SK-MEL-5 (cell line): ENCODE measurements at places on chromosomes 16 and 17.

- DNase-seq: no peak
These were observed 740 bp upstream of the ATP6V0D1 start for GRCh38 chr16:67481561-67482232.

DNA sequence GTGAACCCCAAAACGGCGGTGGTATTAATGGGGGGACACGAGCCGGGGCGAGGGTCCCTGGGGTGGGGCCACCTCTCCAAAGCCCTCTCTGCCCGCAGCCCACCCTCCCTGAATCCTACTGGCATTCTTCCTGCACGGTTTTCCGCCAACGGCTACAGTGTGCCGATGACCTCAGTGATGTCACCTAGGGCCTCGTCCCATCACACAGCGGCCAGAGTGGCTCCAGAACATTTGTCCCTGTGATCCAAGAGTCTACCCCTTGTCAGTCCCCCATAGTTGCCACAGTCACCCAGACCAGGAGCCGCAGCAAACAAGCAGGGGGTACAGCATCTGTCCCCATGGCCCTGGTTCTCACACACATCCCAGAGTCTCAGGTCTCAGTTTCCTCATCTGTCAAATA lies 13.9 kb downstream of the ZFPM1 start:
- no peak for DNase-seq

DNA sequence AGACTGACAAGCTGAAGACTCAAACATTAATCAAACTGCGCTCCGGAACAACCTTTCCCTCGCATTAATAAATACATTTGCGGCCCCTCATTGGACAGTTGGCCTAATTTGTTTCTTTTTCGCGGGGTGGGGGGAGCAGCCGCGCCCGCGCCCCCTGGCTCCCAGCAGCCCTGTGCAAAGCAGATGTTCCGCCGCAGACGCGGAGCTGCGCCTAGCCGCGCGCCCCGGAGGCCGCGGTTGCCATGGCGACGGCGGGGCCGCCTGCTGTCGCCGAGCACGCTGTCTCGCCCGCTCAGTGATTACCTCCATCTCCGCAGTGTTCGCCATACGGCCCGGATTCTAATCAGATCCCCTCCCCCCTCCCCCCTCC lies 25.5 kb downstream of the COPZ2 start:
- DNase-seq: no peak

DNA sequence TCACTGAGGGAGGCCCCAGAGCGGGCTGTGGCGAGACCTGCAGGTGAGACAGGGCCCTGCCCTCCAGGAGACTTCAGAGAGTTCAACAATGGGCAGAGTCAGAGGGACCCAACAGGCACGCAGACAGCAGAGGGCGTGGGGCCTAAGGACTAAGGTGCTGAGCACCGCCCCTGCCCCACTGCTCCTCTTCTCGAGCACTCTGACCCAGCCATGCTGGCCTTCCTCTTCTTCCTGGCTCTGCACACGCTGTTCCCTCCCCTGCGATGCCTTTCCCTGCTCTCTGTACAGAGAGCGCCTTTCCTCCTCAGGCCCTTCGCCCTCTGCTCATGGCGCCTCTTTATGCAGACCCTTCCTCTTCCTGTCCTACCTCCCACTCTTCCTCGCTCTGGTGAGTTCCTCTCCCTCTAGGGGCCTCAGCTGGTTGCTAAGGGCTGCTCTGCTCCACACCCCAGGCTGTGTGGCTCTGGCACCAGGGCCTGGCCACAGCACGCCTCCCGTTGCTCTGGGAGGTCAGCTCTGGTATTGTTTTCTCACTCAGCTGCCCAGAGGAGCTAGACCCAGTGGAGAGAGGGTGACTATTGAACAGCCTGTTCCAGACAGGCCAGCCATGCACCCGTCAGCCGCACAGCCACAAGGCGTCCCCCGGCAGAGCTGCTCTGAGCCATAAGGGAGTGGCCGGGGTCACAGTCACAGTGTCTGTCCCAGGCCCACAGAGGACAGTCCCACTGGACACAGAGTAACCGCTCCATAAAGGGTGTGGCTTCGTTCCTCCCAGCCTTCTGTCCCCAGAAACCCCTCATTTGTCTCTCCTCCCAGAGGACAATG lies 13.6 kb upstream of the RASD1 start:
- DNase-seq: no peak

DNA sequence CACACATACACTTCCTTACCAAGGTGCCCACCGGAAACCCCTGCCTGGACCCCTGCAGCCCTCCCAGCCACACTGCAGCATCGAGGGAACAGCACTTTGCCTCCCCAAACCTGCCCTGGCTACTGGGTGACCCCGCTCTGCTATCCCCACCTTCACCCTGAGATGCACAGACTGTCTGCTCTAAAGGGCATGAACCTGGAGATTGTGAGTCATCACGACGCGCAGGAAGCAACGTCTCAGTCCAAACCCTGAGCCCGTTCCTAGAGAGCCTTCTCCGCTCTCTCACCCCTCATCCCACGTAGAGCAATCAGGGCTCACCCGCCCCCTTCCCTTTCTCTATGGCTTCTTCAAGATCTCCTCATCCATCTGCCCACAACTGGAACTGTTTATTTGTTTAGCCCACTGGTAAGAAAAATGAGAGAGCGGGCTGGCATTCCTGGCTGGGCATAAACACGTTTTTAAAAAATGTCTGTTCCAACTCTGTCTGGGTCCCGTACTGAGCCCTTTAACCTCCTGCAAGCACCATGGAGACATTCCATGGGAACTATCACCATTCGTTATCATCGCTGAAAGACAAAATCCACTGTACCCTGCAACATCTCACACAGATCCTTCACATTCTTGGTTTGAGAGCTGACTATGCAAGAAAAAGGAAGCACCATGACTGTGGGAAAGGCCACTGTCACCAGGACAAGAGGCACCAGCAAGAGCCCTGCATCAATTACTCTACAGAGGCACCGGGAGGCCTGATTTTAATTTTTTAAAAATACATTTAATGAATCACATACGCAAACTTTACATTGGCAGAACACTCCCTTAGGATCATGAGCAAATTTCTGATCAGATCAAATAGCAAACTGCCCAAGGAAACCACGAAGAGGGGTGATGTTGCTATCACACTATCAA lies 28.2 kb downstream of the ZFHX3 start:
- no peak for DNase-seq

GRCh38 chr16:80751167-80751566 lies 53.2 kb downstream of the CDYL2 start:
- no peak for DNase-seq

DNA sequence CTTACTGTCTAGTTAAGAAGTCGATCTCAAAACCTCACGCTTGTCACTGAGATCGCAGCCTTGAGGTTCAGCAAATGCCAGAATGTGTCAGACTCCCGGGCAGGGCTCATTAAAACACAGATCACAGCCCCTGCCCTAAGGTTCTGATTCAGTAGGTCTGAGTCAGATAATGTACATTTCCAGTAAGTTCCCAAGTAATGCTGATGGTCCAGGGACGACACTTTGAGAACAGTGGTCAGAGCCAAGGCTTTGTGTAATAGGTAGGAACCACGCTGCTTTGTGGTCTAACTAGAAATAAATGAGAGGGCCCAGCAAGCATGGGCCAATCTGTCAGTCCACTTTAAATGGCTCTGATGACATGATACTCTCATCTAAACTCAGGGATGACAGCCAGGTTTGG lies 228.6 kb downstream of the ZFHX3 start:
- DNase-seq: no peak

DNA sequence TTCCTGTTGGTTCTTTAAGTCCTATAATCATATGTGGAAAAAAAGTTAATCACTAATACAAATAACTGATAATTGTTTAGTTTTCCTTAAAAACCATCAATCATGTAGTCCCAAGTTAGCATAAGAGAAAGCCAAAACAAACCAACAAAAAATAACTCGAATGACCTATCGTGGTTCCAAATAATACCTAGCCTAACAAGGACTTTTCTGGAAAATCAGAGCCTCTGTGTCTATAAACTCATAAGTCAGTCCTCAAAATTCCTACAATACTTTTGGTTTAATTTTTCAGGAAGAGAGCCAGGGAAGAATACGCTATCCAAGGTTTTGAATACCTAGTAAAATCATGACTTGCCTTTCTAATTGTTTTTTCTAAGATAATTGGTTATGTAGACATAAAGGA lies 975.3 kb upstream of the SOX9 start:
- no peak for DNase-seq

DNA sequence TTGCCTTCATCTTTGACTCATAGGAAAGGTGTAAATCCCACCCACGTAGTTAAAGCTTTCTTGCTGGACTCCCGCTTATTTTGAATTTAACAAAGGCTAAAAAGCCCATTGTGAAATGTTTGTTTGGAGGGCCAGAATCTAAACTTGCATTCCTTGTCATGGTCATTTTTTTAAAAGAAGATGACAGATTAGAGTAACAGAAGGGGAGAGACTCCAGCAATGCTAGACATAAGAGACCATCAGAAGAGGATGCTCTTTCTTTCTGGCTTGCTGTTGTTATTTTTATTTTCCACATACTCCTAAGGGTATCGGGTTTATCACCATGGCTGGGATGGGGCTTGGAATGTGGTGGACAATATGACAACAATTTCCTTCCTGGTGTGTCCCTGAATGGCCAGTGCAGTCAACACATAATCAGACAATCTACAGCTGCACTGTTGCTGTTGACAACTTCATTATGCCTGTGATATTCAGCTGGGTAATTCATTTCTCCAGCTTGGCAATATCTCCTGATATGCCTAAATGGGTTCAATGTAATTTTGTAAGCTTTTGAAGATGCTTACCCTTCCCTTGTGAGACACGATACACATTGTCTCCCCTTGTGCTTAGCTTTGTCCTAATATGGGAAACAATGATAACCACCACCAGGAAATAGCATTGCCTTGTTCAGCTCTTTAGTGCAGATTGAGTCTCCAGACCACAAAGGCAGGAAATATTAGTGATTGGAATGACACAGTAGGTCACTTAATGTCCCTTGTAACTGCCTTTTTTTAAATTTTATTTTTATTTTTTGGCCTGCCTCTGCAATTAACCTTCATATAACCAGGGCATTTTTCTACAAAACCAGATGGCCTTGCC lies 164.3 kb downstream of the ANKFN1 start:
- DNase-seq: no peak

GRCh38 chr17:57694051-57694450 lies 51.0 kb downstream of the CCDC182 start:
- no peak for DNase-seq

- peak; percentile 85 for DNase-seq
These were observed 459.7 kb downstream of the SOX9 start for GRCh38 chr17:72580321-72581127.

DNA sequence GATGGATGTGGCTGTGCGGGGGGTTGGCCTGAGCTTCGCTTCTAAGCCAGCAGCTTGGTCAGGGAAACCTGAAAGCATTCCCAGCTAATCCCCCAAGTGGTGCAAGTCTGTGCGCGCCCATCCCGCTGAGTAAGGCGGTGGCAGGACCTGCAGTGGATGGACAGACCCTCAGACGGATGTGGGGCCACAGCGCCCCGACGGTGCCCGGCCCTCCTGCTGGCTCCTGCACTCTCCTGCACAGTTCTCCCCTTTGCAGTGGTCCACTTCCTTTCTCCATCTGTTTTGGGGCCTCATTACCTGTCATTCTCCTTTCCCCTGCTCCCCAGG lies 2.3 kb downstream of the ATP2A1 start:
- no peak for DNase-seq

DNA sequence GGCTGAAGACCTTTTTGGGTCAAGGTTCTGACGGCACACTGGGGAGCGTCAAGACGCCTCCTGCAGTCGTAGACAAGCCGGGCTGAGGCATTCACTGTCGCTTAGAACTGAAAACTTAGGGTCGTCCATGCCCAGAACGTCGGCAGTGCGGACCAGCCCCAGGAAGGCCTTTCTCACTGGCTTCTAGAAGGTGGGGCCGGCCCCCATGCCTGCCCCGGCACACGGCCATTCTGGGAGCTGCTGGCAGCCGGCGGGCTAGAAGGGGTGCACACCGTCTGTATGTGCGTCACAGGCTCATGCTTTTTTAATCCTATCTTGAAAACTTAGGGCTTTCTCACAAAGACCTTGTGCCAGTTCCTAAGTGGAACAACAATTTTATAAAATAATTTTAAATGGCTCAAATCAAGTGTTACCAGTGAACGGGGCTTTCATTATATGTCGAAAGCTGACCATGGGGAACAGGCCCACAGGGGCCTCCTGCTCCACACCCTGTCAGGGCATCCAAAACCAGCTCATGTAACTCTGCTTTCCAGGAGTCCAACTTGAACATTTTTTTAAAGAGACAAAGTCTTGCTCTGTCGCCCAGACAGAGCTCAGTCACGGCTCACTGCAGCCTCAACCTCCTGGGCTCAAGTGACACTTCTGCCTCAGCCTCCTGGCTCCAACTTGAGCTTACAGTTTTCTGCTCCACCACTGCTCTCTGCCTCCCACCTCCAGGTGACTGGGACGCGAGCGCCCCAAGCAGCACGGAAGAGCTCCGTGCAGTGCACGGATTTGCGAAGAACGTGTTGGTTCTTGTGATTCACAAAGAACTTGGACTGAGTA lies 111.2 kb downstream of the ANKRD11 start:
- DNase-seq: no peak

DNA sequence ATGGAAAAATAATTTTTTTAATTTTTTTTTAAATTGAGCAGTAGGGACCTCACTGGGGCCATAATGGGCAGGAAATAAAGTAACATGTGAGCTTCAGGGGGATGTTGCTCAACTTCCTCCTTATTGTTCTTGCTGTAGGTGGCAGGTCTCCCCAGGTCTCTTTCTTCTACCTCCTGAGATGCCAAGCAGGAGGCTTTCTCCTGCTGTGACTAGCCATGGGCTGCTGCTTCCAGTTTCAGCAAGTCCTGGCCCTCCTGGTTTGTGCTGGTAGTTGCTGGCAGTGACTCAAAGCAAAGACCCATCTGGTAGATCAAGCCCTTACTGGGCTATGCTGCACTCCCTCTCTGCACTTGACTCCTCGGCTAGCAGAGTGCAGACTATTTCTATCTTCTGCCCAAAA lies 2.3 kb downstream of the DPEP2NB start:
- no peak for DNase-seq

GRCh38 chr17:17269926-17270773 lies 10.9 kb downstream of the COPS3 start:
- DNase-seq: peak; percentile 43

GRCh38 chr17:73172252-73172651 lies 7.4 kb downstream of the SSTR2 start:
- DNase-seq: no peak

GRCh38 chr16:79847101-79847500 lies 246.6 kb upstream of the MAF start:
- no peak for DNase-seq

DNA sequence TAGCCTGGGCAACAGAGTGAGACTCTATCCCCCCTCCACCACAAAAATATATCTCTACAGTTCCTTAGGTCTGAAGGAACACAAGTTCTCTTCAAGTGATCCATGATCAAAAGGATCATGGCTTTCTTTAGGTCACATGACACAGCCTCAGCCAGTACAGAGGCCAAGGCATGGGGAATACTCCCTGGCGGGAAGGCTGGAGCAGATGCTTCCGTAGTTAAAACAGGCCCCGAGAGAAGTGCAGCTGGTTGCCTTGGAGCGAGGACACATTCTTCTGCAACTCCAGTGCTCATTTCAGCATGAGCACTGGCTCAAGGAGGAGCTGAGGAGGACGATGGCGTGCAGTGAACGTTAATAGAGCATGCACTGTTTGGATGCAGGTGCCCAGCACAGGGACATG lies 13.5 kb downstream of the CDIP1 start:
- DNase-seq: no peak

- DNase-seq: no peak
These were observed 5.7 kb downstream of the IRX5 start for GRCh38 chr16:54936201-54936978.
